ENCODE measurements at places on chromosomes 4 and X. TPM values are rescaled to one million over a fixed set of nuclear protein-coding genes. Genes with fewer than 3 reads are reported as not detected.

PHF8 gene
- 21.3 TPM for total RNA-seq

UCHL1 gene
- total RNA-seq = 13.7 TPM

F9 gene
- total RNA-seq = not detected

MAP3K15 gene
- 1.3 TPM for total RNA-seq

RPS6KA6 gene
- 0.86 TPM for total RNA-seq

ASB5 gene
- not detected for total RNA-seq

ATP8A1 gene
- 8.8 TPM for total RNA-seq

CSN1S1 gene
- total RNA-seq = not detected

MND1 gene
- total RNA-seq = 0.40 TPM

TLR6 gene
- total RNA-seq = 0.69 TPM

TLR3 gene
- 5.8 TPM for total RNA-seq

HOPX gene
- 1.1 TPM for total RNA-seq

RTL9 gene
- not detected for total RNA-seq

- no peaks in the 10 kb centered on the region for H3K36me3 ChIP-seq
- H3K27ac ChIP-seq = no peak overlapping the region
- H3K4me1 ChIP-seq = no peaks in the 10 kb centered on the region
- no peak overlapping the region for H3K4me3 ChIP-seq
- peak; percentile 27 for DNase-seq
- H3K27me3 ChIP-seq = no peaks in the 10 kb centered on the region
These were observed 395.2 kb downstream of the MID1IP1 start for GRCh38 chrX:39196192-39197102.

GRCh38 chr4:17182888-17183287 lies 284.4 kb upstream of the LDB2 start:
- no peak overlapping the region for H3K4me3 ChIP-seq
- no peaks in the 10 kb centered on the region for H3K4me1 ChIP-seq
- no peak overlapping the region for H3K27ac ChIP-seq

DNA sequence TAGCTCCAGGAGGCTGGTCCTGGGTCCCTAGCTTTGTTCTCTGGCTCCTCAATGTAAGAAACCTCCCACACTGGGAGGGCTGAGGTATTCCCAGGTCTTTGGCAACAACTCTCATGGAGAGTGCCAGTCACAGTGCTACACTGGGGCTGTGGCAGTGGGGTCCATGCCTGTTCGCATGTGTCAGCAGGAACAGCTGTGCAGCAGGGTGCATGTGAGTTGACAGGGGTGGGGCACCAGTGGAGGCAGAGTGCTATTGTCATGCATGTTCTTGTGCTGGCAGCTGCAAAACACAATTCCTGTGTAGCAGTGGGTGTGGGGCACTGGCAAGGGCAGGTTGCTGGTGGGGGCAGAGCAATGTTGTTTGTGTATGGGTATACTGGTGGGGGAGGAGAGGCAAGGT lies 246.0 kb downstream of the CXXC4 start:
- H3K27me3 ChIP-seq = no peaks in the 10 kb centered on the region
- no peak overlapping the region for H3K4me3 ChIP-seq
- no peak overlapping the region for H3K27ac ChIP-seq
- H3K36me3 ChIP-seq = no peaks in the 10 kb centered on the region
- no peaks in the 10 kb centered on the region for H3K4me1 ChIP-seq

GRCh38 chr4:7910263-7910896 lies 29.3 kb downstream of the AFAP1 start:
- H3K27ac ChIP-seq = peak overlapping the region; percentile 28
- H3K4me3 ChIP-seq = no peak overlapping the region
- no peak for DNase-seq
- H3K36me3 ChIP-seq = no peaks in the 10 kb centered on the region
- peaks cover 3% of the 10 kb centered on the region for H3K4me1 ChIP-seq

DNA sequence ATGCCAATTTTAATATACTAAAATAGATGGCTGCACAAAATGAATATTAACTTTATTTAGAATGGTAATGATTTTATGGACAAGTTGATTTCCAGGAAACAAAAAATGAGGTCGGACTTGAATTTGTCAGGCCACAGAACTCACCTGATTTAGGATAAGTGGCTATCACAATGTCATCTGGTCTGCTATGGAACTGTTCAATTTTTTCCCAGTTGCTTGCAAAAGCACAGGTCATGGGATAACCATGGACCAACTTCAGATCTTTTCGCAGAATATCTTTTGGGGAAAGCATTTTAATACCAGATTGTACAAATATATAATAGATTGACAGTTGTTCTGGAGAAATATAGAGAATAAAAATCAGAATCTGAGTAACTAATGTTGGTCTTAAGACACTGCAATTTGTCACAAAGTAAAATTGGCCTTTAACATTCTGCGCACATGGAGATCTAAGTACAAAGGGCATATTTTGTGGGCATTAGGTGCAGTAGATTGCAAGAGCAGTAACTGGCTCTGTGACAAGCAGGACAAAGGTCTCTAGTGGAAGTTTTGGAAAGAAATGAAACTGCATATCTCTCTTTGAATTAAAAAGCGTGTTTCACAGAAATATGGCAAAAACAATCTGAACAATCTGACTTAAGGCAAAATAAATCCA lies 5.4 kb downstream of the SULT1B1 start:
- no peak for DNase-seq
- no peak overlapping the region for H3K27ac ChIP-seq
- no peaks in the 10 kb centered on the region for H3K36me3 ChIP-seq
- H3K4me3 ChIP-seq = peak overlapping the region; percentile 3

DNA sequence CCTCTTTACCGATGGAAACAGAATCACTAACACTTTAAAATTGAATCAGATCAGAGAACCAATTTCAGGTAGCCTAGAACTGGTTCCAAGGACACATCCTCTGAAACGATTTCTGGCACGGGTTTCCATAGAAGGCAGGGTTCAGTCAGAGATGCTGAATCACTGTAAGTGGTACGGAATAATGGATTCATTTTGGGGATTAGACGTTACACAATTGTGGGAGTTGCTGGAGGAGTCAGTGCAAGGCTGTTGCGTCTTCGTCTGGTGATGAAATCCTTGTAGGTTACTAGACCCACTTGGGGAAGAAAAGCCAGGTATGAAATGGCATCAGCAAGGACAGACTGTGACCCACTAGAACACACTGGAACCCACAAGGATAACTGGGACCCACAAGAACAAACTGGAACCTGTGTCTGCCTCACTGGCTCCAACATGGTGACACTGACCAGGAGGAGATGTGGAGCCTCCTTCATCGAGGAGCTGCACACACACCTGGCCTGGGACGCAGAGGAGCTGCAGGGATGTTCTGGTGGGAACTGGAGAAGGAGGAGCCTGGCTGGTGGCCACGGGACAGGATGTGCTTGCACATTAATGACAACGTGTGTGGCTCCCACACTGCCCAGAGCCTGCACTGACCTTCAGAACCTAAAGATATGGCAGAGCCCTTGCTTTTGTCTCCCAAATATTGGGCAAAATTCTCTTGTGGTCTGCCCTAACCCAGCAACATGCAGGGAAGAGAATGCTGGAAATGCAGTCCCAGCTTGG lies 105.1 kb downstream of the TRAPPC11 start:
- H3K27me3 ChIP-seq = no peaks in the 10 kb centered on the region
- no peaks in the 10 kb centered on the region for H3K4me1 ChIP-seq
- H3K4me3 ChIP-seq = no peak overlapping the region
- H3K27ac ChIP-seq = no peak overlapping the region
- no peak for DNase-seq
- H3K36me3 ChIP-seq = no peaks in the 10 kb centered on the region

GRCh38 chr4:123659730-123660129 lies 263.1 kb downstream of the SPRY1 start:
- H3K4me3 ChIP-seq = no peak overlapping the region
- no peaks in the 10 kb centered on the region for H3K36me3 ChIP-seq
- no peak overlapping the region for H3K27ac ChIP-seq
- no peaks in the 10 kb centered on the region for H3K27me3 ChIP-seq
- no peaks in the 10 kb centered on the region for H3K4me1 ChIP-seq
- no peak for DNase-seq

- no peaks in the 10 kb centered on the region for H3K27me3 ChIP-seq
- no peak overlapping the region for H3K27ac ChIP-seq
- peaks cover 37% of the 10 kb centered on the region for H3K4me1 ChIP-seq
- DNase-seq = no peak
- H3K36me3 ChIP-seq = no peaks in the 10 kb centered on the region
These were observed 63.4 kb downstream of the NFKB1 start for GRCh38 chr4:102564399-102565059.

DNA sequence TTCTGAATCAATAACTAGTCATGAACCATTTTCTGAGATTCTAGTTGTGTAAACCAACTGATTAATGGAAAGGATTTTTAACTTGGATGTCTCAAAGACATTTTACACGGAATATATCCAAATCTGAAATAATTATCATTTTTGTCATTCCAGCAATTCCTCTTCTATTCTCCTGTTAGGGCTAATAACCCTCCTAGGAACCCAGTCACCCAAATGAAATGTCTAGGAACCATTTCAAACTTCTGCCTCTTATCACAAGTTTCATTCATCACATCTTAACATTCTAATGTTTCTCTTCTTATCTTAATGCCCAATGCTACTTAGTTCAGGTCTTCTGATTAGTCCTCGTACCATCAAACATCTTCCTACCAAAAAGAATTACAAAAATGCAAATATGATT lies 639.8 kb downstream of the DMD start:
- no peak overlapping the region for H3K4me3 ChIP-seq
- no peaks in the 10 kb centered on the region for H3K4me1 ChIP-seq
- DNase-seq = no peak

DNA sequence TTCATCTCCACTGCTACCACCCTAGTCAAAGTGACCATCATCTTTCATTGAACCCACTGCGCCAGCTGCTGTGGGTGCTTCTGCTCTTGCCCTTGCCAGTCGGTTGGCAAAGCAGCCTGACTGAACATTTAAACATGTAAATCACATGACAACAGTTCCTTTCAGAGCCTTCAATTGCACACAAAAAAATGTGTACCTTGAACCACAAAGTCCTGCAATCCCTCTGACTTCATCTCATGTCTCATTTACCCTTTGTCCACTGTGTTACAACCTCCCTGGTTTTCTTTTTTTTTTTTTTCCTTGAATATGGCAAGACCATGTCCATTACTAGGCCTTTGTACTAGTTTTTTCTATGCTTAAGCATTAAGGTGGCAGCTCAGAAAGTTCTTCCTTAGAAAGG lies 183.5 kb downstream of the GBA3 start:
- no peaks in the 10 kb centered on the region for H3K27me3 ChIP-seq
- no peaks in the 10 kb centered on the region for H3K36me3 ChIP-seq
- H3K27ac ChIP-seq = no peak overlapping the region
- DNase-seq = no peak
- H3K4me3 ChIP-seq = no peak overlapping the region

GRCh38 chr4:140151699-140152012 lies 2.3 kb downstream of the MAML3 start:
- peaks cover 16% of the 10 kb centered on the region for H3K4me1 ChIP-seq
- no peaks in the 10 kb centered on the region for H3K27me3 ChIP-seq
- DNase-seq = peak; percentile 78
- peak overlapping the region; percentile 75 for H3K27ac ChIP-seq
- no peaks in the 10 kb centered on the region for H3K36me3 ChIP-seq

DNA sequence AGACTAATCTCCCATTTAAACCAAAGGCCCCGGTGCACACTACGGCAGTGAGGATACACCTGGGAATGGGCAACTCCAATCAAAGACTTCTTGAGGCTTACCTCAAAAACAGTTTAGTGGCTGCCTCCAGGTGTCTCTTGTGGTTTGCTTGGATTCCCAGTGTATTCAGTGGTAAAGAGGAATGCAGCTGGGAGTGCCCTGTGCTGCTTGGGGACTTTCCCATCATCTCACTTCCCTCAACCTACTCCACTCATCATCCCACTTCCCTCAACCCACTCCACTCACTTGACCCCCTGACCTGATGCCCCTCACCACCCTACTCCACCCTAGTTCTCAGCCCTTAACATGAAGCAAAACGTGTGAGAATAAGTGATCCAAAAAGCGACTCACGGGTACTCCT lies 177.3 kb upstream of the ETNPPL start:
- H3K27me3 ChIP-seq = no peaks in the 10 kb centered on the region
- H3K4me1 ChIP-seq = no peaks in the 10 kb centered on the region
- H3K36me3 ChIP-seq = no peaks in the 10 kb centered on the region
- H3K27ac ChIP-seq = no peak overlapping the region
- no peak for DNase-seq
- no peak overlapping the region for H3K4me3 ChIP-seq

DNA sequence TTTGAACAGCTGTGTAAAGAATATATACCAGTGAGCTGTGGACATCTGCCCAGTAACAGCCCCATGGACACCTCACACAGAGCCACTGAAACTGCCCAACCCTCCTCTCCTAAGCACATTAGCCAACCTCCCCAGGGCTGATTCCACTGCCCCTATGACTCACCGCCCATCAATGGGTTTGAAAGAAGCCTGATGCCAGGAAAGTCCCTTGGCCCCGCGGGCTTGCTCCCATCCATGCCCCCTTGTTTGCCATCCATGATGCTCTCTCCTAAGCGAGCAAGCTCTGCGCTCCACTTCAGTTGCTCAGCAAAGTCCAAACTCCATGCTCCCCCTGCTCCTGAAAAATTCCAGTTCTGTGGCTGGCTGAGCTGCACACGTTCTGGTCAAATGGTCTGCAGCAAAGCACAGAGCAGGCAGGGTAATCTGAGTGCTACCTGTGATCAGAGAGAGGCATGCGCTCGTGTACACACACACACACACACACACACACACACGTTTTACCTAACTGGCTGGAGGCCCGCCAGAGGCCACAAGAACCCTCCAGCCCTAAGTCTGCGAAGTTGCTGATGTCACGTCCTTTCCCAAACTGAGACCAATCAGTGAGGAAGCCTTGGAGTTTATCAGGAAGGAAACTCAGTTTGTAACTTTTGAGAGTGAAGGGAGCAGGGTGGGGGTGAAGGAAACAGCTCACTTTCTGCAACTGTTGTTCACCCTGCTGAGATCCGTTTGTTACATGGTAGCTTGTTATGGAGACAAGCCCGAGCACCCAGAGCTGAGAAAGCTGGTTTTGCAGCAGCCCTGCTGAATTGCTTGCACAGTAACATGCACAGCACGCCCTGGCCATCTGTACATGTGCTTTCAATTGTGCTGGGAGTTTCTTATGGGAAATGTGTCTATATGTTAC lies at the start of gene ASB9:
Gene ASB9 (minus strand): TSS at position 466 of the 904 bp plus-strand sequence. CDS start 209 bp downstream, at position 257.
- H3K4me3 ChIP-seq = no peak within 1 kb of the TSS
- DNase-seq = peak; percentile 68
- H3K27ac ChIP-seq = no peak within 1 kb of the TSS
- no peaks in the 10 kb centered on the region for H3K36me3 ChIP-seq
- H3K4me1 ChIP-seq = peaks cover 5% of the 10 kb centered on the region
- H3K27me3 ChIP-seq = no peaks in the 10 kb centered on the region

DNA sequence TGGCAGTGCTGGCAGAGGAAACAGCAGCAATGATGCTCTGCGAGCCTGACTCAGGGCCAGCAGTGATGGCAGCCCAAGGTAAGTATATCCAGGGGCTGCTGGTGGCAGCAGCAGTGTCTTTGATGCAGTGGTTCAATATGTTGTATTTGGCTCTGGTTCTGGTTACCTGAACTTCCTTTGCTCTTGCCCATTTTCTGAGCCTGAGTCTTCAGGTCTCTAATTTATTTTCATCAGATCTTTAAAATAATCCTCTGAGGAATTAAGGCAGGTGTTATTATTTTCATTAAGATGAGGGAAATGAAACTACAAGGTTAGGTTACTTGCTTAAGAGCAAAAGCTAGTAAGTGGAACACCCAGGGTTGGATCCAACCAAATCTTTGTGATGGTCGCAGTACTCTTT lies 102.8 kb upstream of the BMP2K start:
- DNase-seq = no peak
- no peak overlapping the region for H3K27ac ChIP-seq
- no peaks in the 10 kb centered on the region for H3K4me1 ChIP-seq
- no peaks in the 10 kb centered on the region for H3K27me3 ChIP-seq

GRCh38 chr4:71906096-71906495 lies 122.2 kb upstream of the GC start:
- DNase-seq = no peak
- H3K4me3 ChIP-seq = no peak overlapping the region
- no peaks in the 10 kb centered on the region for H3K27me3 ChIP-seq
- H3K27ac ChIP-seq = no peak overlapping the region
- H3K36me3 ChIP-seq = no peaks in the 10 kb centered on the region

Data from pancreas (tissue), 10 donors.